ENCODE measurements at places on chromosomes 16 and 17.

DNA sequence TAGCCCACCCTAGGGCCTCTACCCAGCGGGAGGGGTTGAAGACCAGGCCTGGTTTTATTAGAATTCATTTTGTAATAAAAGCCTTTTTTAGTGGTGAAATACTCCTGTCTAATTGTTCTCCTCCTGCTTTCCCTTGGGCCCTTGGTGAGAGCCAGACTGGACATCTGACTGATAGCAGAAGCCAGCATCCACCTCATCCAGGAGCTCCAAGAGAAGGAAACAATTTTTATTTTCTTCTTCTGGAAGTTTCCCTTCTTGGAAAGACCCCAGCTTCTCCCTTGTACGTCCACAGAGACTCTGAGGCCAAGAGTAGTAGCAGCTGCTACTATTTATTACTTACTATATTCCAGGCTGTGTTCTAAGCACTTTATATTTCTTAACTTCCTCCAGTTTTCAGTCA, 4.0 kb upstream of the PHKG2 start:
- DNase-seq = no peak

DNA sequence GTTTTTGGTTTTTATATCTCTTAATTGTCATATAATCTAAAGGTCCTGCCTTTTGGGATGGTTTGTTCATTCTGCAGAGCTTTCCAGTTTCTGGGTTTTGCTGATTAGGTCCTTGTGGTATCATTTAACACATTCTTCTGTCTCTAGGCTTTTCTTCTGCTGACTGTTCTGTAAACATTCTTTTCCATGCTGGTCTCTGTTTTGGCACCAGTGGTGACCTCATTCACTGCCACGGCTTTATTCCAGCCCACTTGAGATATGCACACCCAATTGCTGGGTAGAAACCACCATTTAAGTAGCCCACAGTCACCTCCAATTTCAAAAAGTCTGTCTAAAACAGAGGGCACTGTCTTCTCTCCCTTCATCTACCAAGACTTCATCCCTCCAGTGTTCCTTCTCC, 31.1 kb upstream of the COX10 start:
- DNase-seq = no peak

DNA sequence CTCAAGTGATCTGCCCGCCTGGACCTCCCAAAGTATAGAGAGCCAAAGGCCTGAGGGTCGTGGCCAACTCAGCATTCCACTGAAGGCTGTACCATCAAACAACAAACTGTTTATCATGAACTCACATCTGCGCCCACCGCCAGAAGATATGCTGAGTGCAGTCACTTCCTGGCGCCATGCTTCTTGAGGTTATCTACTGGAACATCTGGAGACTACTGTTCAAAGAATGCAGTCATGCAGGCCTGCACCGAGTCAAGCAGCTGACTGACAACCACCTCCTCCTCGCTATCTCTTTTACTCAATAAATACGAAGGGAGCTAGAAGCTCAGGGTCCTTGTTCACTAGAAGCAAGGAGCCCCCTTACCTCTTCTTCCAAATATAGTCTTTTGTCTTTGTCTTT, 473.9 kb upstream of the EEF2KMT start:
- DNase-seq = no peak

DNA sequence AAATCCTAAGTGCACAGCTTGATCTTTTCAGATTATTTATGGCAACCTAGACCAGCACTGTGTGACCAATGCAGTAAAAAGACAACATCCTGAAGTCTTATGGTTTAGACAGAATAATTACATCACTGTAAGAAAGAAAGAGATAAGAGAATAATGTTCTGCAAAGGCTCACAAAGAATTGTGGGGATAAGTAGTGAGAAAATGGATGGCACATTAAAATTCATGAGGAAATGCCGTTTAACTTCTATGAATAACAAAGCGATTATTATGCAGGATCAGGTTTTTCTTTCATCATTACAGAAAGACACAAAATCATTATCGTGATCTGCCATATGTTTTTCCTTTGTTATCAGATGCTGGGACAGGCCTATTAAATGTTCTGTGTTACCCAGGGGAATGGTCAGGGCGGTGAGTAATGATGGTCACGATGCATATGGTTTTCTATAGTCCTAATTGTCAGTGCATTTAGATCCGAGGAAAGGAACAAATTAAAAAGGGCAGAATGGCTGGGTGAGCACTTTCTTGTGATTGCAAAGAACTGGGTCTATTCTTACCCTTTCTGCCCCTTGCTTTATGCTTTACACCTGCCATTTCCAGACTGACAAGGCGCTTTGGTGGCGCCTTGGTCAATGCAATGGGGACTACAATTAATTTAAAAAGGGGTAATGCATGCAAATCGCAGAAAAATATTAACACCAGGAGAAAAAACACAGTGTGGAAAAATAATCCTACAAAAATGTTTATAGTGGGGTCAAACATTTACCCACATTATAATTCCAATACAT, 18.1 kb upstream of the DHX40 start:
- no peak for DNase-seq

- no peak for DNase-seq
These were observed 679.3 kb upstream of the EEF2KMT start for GRCh38 chr16:5776876-5777275.

- DNase-seq = peak; percentile 74
These were observed 12.7 kb upstream of the CD300LD start for GRCh38 chr17:74604761-74605160.

DNA sequence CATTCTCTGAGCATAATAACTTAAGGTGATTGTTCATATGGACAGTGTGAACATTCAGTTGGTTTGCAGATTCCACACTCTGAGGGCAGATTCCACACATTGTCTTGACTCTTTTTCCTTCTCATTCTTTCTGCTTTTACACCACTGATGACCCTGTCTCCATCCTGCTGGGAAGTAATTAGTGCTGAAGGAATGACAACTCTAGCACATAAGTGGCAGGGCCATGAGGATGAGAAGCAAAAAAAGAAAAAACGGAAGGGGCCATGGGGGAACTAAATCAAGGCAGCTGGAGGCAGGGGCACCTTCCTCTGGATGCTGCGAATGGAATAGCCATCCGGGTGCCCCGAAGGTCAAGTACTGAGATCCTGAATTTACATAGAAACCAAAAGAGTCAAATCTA, 944.0 kb downstream of the KCNJ2 start:
- no peak for DNase-seq
